ENCODE measurements at places on chromosomes 12 and 14. TPM values are rescaled to one million over a fixed set of nuclear protein-coding genes. Genes with fewer than 3 reads are reported as not detected.
A peak's percentile ranks its signal among the peaks of the same experiment; 100 is the strongest.

DNA sequence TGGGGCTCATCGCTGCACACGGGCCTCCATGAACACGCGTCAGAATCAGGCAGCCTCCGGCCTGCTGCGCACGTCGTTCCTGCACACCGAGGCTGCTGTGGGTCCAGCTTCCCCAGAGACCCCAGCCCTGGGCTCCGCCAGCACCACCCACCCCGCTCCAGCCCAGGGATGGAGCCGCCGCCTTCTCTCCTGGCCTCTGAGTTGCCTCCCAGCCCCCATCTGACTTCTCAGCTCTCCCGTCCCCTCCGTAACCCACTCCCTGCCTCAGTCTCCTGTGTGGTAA, 253.9 kb upstream of the SFSWAP start:
- DNase-seq: no peak

- DNase-seq: no peak
Observed at GRCh38 chr12:64446295-64446694, 5.6 kb upstream of the TBK1 start.

DNA sequence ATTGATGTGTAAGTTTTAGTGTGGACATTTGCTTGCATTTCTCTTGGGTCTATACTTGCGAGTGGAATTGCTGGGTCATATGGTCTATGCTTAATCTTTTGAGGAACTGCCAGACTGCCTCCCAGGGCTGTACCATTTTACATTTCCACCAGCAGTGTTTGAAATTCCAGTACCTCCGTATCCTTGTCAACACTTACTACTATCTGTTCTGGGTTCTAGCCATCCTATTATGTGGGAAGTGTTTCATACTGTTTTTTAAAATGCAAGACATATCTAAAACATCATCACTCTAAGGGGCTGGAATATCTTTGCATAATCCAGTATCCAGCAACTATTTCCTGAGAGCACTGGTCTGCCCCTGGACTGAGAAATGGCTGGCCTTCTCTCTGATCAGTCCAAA, 80.2 kb upstream of the RIN3 start:
- no peak for DNase-seq

GRCh38 chr12:108511633-108512540, 3.2 kb upstream of the FICD start:
- DNase-seq: peak; percentile 39

The SRGAP1 gene
- polyA plus RNA-seq: 1.4 TPM
